ENCODE measurements at places on chromosomes 7 and 10.

DNA sequence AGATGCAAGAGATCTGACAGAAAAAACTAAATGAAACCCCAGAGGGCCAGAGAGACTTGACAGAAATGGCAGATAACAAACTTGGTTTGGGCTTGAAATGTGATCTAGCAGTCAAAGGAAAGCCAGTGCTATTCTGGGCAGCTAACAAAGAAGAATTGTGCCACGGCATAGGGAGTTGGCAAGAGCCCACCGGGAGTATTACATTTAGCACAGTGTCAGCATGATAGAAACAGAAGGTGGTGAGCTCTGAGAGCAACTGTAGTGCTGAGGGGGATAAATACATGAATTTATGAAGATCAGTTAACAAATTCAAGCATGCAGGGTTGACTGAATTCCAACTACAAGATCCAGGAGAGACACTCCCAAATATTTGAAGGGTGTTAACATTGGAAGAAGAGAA, 91.1 kb downstream of the AHCYL2 start:
- DNase-seq, result no peak

- DNase-seq, result no peak
These were observed 286.9 kb downstream of the PTEN start for GRCh38 chr10:88150339-88150738.

DNA sequence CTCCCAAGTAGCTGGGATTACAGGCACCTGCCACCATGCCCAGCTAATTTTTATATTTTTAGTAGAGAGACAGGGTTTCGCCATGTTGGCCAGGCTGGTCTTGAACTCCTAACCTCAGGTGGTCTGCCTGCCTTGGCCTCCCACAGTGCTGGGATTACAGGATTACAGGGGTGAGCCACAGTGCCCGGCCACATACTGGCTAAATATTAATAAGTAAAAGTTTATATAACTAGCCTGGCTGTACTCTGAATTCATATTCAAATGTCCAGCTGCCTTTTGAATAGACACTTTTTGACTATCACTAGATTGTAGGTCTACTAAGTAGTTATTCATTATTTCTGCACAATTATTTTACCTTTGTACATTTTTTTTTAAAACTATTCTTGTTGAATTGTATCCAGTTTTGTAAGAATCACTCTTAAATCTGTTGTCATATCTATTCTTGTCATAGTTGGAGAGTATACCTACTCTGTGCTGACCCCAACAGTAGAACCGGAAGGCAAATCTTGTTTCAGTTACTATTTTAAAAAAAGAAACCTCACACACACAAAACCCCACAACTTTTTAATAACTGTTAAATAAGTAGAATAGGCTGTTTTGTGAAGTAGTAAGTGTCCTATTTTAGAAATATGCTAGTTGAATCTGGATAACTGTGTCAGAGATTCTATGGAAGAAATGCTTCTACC, 29.6 kb downstream of the MINPP1 start:
- no peak for DNase-seq

- DNase-seq, result no peak
These were observed 3.3 kb downstream of the CUX1 start for GRCh38 chr7:101820703-101821102.

- DNase-seq, result no peak
These were observed 309.2 kb downstream of the GFRA1 start for GRCh38 chr10:115963848-115964247.

GRCh38 chr7:152129682-152130081, 104.2 kb downstream of the GALNT11 start:
- DNase-seq, result no peak

- peak; percentile 29 for DNase-seq
These were observed 1.2 kb downstream of the CFTR start for GRCh38 chr7:117480978-117481377.

DNA sequence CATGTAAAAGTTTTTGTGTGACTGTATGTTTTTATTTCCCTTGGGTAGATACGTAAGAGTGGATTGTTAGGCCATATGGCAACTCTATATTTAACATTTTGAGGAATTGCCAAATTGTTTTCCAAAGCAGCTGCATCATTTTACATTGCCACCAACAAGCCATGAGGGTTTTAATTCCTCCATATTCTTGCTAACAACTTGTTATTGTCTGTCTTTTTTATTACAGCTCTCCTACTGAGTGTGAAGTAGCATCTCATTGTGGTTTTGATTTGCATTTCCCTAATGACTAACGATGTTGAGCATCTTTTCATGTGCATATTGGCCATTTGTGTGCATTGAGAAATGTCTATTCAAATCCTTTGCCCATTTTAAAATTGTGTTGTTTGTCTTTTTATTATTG, 94.9 kb downstream of the CARD11 start:
- no peak for DNase-seq

DNA sequence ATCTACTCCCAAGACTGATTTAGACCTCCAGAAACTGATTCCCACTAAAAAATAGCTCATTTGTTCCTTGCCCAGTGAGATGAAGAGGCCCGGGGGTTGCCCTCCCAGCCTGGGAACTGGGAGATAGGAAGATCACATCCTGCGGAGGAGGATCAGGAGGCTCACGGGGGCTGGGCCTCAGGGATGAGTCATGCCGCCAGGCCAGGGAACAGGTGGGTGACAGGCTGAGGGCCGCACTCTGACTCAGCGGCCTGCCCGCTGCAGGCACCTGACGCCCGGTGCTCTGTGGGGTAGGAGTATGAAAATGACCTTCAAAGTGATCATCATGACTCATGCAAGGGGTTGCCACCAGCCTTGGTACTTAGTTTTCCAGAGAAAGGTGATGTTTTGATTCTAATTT, 104.5 kb upstream of the ZPBP start:
- peak; percentile 14 for DNase-seq

GRCh38 chr10:22945934-22946673, 18.3 kb downstream of the ARMC3 start:
- DNase-seq, result no peak

DNA sequence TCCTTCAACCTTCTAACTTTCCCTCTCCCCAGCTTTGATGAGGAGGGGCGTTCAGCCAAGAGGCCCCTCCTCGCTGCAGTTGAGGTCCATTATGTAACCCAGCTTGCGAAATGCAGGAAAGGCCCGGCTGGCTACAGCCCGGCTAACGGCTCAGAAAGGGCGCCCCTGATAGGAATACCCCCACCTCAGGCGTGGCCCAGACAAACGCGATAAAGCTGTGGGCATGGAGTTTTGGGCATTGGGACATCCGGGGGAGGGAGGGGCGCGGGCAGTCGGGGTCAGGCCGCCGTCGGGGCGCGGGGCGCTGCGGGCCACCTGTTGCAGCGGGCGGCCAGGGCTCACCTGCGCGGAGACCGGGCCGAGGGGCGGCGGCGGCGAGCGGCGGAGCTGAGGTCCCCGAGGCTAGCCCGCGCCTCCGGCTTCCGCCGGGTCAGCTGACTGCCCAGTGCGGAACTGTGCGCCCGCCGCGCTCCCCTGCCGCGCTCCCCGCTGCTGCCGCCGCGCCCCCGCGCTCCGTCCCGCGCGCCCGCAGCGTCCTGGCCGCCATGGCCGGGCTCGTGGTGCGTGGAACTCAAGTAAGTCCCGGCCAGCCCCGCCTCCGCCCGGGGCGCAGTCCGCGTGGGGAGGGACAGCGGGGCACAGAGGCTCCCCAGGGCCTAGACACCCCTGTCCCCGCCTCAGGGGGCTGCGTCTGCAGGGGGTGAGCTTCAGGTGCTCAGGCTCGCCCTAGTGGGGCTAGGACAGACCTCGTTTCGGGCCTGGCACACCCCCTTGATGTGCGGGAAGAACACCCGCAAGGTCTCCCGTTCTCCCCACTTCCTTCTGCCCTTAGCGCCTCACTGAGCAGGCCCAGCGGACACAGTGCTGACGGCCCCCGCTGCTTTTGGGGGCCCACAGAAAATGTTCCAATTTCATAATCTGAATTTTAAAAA, at the start of gene LRMDA:
LRMDA (plus strand) TSS at position 445 of the 932 bp plus-strand sequence.
- DNase-seq, result peak; percentile 71

DNA sequence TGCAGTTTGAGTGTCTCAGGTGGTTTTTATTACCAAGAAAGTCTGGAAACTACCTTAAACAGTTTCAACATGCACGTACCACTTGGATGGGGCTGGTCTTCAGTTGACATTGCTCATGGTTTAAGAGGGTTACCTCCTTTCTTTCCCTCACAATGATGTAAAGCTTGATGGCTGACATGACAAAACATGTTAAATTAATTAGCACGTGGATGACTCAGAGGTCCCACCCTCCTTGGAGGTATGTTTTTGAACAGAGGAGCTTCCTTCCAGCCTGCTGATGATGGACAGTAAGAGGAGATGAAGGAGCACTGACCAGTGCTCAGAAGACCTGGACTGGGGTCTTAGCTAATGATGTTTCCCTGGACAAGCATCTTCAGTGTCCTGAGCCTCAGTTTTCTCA, 322.3 kb upstream of the PODXL start:
- no peak for DNase-seq

DNA sequence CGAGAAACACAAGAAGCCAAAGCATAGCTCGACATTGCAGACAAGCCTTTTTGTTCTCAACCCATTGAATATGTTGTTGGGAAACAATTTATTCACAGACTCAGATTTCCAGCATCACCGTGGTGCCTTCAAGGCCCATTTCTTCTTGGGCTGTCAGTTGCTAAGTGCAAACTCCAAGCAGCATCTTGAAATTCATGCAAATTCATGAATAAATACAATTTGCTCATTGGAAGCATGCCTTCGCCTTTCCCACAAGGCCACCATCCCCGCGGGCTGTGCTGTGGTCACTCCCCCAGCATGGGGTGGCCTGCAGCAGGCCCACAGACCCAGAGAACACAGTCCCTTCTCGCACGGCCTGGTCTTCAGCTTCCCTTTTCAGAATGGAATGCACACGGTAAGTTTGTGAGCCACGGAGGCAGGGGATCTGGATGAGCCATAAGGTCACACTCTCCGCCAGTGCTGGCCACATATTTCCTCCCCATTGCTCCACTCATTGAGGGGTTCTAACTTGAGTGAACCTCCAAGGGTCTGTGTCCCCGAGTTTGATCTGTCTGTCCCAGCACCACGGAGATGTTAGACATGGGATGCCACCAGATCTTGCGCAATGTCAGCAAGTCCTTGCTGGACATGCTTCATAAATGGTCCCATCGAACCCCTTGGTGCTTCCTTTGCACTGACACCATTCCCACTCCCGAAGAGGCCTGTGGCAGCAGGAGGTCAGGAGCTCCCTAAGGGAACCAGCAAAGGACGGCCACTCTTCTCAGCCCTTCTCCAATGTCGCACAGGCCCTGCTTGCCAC, 109.5 kb downstream of the GFRA1 start:
- no peak for DNase-seq

GRCh38 chr7:55065511-55066229, 46.9 kb downstream of the EGFR start:
- peak; percentile 64 for DNase-seq

- no peak for DNase-seq
These were observed 82.2 kb upstream of the NAMPT start for GRCh38 chr7:106367018-106367420.

DNA sequence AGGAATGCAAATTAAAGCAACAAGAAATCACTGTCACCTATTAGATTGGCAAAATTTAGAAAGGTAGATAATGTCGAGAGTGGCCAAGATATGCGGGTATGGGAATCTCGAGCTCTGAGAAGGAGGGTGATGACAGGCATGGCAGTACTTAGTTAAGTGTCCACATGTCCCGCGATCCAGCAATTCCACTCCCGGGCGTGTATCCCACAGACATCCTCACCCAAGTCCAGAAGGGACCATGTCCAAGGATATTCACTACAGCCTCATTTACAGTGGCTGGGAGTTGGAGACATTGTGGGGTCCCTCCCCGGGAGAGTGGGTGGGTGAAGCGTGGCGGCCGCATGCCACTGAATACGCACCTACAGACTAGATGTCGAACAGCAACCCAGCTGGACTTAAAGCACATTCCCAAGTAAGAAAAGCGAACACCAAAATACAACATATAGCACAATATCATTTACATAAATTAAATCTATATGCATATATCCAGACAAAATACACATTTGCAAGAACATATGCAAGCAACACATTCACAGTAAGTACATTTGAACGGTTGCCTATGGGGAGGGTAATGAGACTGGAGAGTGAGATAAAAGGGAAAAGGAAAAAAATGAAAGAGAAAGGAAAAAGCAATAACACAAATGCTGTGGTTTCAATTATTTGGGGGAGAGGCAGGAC, 9.9 kb downstream of the KCNH2 start:
- DNase-seq, result no peak

DNA sequence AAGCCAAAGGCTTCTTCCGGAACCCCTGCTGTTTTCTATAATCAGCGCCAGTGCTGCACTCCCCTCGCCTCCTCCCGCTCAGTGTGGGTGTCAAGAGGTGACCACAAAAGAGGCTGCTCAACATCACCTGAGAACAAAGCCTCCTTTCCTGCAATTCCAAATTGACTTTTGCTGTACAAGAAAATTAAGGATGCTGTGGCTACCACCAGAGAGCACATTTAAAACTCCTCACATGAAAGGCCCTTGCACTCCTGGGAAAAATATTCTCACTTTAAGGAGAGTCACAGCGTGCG, 96.4 kb downstream of the HIPK2 start:
- no peak for DNase-seq

GRCh38 chr7:98106647-98107312, at the start of gene LMTK2:
LMTK2 (plus strand) TSS chr7:98106862; CDS start chr7:98107178, 316 bp downstream.
- peak; percentile 98 for DNase-seq

DNA sequence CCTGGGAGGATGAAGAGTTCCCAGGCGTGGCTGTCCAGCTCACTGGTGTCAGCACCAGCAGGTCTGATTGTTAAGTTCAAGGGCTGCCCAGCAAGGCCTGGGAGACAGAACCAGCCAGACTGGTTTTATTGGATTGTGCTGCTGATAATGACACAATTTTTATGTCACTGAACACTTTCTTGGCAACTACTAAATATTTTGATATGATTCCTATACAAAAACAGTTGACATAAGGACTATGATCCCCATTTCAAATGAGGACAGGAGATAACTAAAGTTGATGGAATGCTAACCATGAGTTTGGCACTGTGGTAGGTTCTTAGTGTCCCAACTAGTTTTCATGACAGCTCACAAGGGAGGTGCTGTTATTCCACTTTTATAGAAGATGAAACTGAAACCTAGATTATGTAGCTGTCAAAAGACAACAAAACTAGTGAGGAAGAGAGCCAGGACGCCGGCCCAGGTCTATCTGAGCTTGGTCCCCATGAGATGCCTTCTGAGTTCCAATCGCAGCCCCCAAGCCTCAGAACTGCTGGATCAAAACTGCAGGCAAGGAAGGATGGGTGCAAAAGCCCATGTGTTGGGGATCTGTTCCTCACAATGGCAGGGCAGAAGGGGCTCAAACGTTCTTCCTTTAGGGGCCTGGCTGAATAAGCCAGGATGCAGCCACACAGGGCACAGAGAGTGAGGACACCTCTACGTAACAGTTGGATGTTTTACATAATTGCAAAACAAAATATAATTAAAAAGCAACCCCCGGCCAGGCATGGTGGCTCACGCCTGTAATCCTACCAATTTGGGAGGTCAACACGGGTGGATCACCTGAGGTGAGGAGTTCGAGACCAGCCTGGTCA, 52.8 kb downstream of the COBL start:
- DNase-seq, result peak; percentile 72

Measured in Caco-2 (cell line).